ENCODE measurements at places on chromosomes 6 and 20.

GRCh38 chr6:33800248-33800969 lies 3.4 kb downstream of the MLN start:
- no peak for DNase-seq

- no peak for DNase-seq
These were observed 48.5 kb upstream of the PDYN start for GRCh38 chr20:2042400-2042799.

DNA sequence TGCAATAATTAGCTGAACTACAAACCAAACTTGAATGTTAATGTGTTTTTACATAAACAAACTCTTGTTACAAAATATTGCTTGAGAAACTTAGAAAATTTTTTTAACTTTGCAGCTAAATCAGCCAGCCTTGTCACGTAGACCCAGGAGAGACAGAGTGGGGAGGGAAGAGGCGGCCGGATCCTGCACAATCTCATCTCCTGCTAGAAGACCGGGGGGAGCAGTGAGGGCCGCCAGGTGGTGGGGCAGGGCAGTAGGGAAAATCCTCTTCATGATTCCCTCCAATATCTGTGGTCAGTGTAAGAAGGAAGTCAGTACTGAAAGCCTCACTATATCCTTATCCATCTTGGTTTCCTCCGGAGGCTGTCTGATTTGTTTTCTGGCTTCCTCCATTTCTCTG lies 193.3 kb downstream of the PACRG start:
- DNase-seq, result no peak

GRCh38 chr6:158626360-158627167 lies 18.0 kb downstream of the DYNLT1 start:
- no peak for DNase-seq

DNA sequence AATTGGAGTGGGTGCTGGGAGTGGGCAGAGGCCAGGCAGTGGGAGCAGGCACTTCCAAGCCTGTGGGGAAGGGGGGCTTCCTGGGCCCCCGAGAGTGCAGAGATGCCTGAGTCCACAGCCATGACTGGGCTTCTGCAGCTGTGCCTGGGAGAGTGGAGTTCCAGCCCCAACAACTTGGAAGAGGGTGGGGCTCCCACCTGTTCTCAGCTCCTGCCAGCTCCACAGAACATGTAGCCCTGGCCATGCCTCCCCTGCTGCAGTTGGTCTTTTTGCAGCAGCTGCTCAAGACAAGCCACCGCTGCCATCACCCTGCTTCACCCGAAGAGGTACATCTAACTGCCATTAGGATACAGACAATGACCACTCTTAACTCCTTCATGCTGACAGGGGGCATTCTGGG lies 1092.3 kb downstream of the KHDRBS2 start:
- no peak for DNase-seq

DNA sequence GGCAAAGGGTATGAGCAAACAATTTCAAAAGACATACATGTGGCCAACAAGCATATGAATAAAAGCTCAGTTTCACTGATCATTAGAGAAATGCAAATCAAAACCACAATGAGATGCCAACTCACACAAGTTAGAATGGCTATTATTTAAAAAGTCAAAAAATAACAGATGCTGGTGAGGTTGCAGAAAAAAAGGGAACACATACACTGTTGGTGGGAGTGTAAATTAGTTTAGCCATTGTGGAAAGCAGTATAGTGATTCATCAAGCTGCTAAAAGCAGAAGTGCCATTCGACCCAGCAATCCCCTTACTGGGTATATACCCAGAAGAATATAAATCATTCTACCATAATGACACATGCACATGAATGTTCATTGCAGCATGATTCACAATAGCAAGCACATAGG lies 6.7 kb upstream of the KHDC1L start:
- DNase-seq, result no peak

- DNase-seq, result no peak
These were observed 44.3 kb upstream of the FRMD1 start for GRCh38 chr6:168123165-168123911.

DNA sequence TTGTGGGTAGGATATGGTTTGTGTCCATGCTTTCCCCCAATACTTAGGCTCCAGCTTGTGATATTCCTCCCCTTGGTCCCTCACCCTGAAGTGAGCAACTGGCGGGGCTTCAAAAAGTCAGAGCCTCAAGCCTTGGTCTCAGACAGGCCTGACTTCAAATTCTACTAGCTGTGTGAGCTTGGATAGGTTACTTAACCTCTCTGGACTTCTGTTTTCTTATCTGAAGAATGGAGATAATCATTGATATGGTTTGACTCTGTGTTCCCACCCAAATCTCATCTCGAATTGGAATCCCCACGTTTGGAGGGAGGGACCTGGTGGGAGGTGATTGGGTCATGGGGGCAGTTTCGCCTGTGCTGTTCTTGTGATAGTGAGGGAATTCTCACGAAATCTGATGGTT lies 94.9 kb upstream of the CD83 start:
- no peak for DNase-seq

- DNase-seq, result no peak
These were observed 92.6 kb downstream of the THBS2 start for GRCh38 chr6:169160855-169161560.

DNA sequence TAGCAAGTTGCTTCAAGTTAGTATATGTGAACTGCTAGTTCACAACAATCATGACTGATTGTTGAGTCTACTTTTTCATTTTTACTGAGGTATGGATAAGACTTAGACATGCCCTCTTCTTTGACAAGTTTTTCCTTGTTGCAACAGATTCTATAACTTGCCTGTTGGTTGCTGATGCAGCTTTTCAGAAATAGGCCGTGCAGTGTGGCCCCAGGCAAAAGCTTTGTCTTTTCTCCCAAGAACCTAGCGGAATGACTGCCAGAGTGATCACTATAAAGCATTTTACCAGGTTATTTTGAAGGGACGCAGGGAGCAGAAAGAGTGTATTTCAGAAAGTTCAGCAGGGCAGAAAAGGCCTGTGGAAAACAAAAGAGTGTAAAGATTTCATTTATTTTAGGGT lies 16.0 kb downstream of the HECA start:
- no peak for DNase-seq

DNA sequence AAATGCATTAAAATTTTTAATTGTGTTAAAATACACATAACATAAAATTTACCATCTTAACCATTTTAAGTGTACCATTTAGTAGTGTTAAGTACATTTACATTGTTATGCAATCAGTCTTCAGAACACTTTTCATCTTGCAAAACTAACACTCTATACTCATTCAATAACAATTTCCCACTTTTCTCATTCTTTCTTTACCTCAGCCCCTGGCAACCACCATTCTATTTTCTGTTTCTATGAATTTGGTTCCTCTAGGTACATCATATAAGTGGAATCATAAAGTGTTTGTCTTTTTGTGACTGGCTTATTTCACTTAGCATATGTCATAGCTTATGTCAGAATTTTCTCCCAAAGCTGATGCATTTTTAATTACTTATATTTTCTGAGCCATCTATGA lies 32.2 kb downstream of the PCMT1 start:
- DNase-seq, result no peak

DNA sequence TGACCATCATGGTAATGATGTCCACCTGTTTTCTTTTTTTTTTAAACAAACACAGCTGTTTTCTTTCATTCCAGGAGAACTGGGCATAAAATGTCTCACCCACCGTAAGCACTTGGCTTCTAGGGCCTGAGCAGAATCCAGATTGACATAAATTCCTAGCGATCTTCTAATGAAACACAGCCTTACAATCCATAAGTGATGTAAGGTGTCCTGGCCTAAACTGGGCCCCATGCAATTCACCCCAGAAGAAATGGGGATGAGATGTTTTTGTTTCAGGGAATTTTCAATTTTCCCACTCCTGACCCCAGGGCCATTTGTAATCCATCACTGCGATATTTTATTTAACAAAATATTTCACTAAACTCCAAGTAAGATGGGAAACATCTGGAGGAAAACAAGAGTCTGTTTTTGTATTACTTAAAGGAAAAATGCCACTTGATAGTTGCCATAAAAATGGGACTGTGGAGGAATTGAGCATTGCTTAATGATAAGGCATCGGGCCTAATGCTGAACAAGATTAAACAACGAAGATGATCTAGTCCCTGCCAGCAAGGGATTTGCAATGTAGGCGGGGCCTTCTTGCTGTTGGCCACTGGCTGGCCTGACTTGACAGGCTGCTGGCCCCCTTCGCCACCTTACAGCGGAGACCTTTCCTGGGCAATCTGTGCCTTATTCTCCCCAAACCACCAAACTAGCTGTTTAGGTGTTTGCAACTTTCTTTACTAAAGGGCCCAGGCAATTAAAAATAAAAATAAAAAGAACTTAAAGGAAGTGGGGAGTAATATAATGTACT lies 183.7 kb downstream of the CD109 start:
- DNase-seq, result no peak

DNA sequence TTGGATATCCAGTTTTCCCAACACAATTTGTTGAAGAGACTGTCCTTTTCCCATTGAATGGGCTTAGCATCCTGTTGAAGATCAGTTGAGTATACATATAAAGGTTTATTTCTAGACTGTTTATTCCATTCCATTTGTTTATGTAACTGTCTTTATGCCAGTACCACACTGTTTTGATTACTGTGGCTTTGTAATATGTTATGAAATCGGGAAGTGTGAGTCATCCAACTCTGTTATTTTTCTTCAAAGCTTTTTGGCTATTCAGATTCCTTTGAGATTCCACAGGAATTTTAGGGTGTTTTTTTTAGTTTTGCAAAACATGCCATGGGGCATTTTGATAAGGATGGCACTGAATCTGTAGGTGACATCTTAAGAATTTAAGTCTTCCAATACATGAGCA lies 188.3 kb downstream of the BMP7 start:
- no peak for DNase-seq

DNA sequence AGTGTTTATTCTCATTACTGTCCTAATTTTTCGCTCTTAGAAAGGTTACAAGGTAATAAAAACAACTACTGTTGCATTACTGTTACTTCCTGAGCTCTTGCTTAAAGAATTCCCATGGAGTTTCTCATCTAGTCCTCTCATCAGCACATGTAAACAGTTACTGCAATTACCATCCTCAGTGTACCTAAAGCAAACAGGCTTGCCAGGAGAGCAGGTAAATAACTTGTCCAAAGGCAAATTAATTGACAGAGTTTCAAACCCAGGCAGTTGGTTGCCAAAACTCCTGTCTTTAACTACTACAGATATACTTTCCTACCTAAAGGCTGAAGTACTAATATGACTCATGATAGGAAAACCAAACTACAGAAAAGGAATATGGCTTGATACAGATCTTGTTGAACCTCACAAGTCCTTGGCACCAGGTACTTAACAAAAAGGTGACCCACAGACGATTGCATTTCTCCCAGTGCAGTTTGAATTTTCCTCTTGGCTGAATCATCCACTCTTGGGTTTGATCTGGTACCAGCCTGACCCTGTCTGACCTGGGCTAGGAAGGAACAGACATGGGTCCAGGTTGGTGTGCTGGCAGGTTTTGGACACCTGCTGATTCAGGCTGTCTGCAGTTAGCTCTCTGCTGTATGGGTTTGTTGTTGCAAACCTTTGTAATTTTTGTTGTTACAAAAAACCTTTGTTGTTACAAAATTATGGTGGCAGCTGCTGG lies 153.0 kb downstream of the CFAP61 start:
- no peak for DNase-seq

DNA sequence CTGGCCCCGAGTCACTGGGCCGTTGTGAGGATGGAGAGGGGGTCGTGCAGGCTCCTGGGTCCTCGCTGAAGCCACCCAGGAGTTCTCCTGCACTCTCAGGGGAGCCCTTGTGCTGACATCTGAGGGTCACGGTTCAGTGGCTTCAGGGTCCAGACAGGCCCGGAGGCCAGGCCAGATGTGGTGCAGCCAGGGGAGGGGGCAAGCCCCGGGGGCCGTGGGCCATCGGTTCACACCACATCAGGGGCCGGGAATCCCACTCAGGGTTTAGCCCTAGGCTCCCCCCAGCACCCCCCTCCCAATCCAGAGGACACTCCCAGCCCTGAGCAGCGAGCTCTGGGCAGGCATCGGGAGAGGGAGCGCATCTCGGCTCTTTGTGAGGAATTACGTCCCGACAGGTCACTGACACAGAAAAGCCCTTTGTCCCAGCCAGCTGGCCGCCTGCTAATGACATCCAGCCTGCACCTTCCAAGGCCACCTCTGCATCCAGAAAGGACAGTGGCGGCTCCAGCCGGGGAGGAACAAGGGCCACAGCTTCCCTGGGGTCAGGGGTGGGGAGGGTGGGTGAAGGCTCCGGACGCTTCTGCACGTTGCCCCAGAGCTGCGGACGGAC lies 6.4 kb upstream of the CHRNA4 start:
- DNase-seq, result no peak

- no peak for DNase-seq
These were observed 28.0 kb downstream of the ASXL1 start for GRCh38 chr20:32386091-32386490.

- DNase-seq, result no peak
These were observed 5.3 kb downstream of the CCNC start for GRCh38 chr6:99563056-99563723.

- no peak for DNase-seq
These were observed 9.6 kb downstream of the BPIFB3 start for GRCh38 chr20:33063271-33063670.

GRCh38 chr6:34602318-34603111 lies 46.4 kb upstream of the SPDEF start:
- DNase-seq, result no peak

DNA sequence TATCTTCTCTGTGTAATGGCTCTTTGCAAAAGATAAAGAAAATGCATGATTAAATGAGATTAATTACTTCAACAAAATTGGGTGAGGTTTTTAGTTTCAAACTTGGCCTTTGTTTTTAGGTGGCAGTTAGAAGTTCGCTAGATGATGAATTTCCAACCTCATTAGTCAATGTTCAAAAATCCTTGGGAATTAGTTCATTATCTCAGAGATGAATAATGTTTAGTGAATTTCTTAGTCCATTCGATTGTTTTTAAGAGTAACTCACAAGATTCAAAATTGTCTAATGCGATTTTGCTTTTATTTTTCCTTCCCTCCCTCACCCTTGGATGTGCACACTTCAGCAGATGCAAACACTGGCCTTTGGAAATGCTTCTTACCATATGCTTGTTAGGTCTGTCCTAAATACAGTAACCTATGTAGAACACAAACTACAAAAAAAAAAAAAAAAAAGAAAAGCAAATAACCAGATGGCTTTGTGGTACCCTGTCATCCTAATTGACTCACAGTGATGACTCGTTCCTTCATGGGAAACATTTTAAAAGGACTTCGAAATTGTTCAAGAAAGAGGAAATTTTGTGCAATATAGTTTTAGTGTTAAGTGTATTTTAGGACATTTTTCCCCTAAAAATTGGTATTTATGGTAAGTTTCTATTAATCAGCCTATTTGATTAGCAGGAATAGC lies 66.7 kb downstream of the FAM229B start:
- no peak for DNase-seq

GRCh38 chr6:128167552-128167951 lies 266.7 kb upstream of the THEMIS start:
- no peak for DNase-seq
